ENCODE measurements at places on chromosomes 12 and 14.
A peak's percentile ranks its signal among the peaks of the same experiment; 100 is the strongest.

- no peak for DNase-seq
Measured at GRCh38 chr12:47614521-47614920, 91.3 kb downstream of the RPAP3 start.

GRCh38 chr14:99549684-99550083 lies 54.3 kb downstream of the CCDC85C start:
- DNase-seq, result no peak

- DNase-seq, result no peak
Measured at GRCh38 chr12:108213871-108214445, 84.9 kb downstream of the WSCD2 start.

DNA sequence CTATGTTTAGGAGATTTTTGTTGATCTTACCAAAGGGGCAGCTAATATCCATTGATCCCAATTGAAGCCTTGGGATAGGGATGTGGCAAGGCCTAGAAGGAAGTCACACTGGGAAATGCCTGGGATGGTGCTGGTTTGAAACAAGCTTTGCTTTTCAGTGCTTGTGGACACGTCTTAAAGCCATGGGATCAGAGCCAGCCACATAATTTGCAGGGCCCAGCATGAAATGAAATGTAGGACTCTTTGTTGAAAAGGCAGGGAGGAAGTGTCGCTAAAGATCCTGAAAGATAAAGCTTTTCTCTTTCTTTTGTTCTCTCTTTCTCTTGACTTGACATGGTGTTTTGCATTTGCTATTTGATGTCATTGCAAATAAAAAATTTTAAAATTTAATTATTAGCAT lies 5.0 kb downstream of the TTC9 start:
- no peak for DNase-seq

GRCh38 chr12:109130297-109131153 lies 14.1 kb downstream of the ACACB start:
- no peak for DNase-seq

GRCh38 chr12:104608998-104609397 lies 152.2 kb downstream of the CHST11 start:
- no peak for DNase-seq

- peak; percentile 49 for DNase-seq
Measured at GRCh38 chr12:78002878-78003277, 172.2 kb downstream of the NAV3 start.

- DNase-seq, result no peak
Measured at GRCh38 chr12:123410041-123410412, 26.1 kb downstream of the KMT5A start.

GRCh38 chr12:69338120-69338859 lies 9.9 kb upstream of the LYZ start:
- DNase-seq, result no peak

- peak; percentile 54 for DNase-seq
Measured at GRCh38 chr14:30058401-30058800, 130.8 kb upstream of the PRKD1 start.

DNA sequence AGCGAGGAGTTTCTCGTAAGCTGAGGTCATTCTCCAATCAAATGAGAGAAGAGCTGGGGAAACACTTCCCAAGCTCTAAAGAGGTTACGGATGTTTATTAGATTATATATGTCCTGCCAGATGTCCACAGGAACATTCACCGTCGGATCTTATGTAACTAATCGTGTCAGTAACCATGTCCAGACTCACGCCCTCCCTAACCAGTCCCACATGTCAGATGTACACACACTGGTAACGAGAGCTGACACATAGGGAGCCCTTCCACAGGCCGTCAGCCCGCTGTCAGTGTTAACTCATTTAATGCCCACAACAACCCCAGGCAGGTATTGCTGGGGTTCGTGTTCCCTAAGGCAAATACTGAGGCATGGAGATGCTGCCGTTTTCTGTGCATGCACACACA lies 223.7 kb upstream of the RTL1 start:
- no peak for DNase-seq

GRCh38 chr12:53758081-53758729 lies 6.4 kb upstream of the CISTR start:
- DNase-seq, result no peak

- DNase-seq, result no peak
Measured at GRCh38 chr12:6459004-6459337, 7.1 kb downstream of the TAPBPL start.

GRCh38 chr12:5856692-5857091 lies 88.4 kb downstream of the ANO2 start:
- DNase-seq, result no peak

DNA sequence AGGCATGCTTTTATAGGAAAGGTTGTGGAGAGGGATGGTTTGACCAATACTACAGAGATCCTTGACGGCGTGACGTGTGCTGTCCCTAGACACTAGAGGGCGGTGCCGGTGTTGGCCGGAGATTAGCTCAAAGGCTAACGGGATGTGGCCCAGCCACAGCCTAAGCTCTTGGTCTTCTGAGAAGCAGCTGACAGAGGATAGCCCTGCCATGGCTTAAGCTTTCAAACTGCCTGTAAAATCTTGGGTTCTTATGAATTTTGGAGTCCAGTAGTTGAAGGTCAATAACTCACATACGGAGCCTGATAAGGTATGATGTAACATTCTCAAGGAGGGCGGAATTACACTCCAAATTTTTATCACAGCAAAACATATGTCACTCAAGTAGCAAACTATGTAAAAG lies 515.7 kb upstream of the ATXN7L3B start:
- DNase-seq, result peak; percentile 35

- DNase-seq, result peak; percentile 83
Measured at GRCh38 chr14:90654831-90655276, 161.4 kb downstream of the TTC7B start.

- no peak for DNase-seq
Measured at GRCh38 chr14:90741682-90741946, 74.6 kb downstream of the TTC7B start.

DNA sequence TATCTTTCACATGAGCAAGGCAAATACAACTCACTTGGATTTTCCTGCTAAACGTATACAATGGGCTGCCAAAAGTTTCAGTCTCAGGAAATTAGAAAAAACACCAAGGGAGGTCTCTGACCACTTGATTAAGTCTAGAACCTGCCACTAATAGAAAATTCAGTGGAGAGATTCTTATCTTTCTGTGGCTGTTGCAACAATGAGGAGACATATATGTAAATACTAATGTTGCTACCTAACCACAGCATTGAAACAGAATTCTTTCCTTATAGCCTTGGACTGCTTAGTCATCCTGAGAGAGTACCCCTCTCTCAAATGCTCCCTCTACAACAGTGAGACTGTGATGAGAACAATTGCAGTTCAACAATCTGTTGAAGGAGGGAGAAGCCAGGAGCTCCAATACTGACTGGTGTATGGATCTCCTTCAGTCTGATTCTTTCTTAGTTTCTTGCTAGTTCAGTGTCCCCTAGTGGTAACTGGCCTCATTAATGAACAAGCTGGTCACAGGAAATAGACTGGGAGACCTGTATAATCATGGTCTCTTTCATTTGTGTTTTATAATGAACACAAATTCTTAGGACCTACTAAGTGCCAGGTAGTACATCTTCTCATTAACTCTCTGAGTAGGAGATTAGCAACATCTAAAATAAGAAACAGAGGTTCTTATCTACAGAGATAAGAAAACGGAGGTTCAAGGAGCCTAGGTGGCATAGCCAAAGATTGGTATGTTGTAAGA lies 164.5 kb downstream of the SLC38A4 start:
- DNase-seq, result peak; percentile 93

GRCh38 chr14:92646952-92647796 lies 101.3 kb downstream of the LGMN start:
- DNase-seq, result peak; percentile 86

DNA sequence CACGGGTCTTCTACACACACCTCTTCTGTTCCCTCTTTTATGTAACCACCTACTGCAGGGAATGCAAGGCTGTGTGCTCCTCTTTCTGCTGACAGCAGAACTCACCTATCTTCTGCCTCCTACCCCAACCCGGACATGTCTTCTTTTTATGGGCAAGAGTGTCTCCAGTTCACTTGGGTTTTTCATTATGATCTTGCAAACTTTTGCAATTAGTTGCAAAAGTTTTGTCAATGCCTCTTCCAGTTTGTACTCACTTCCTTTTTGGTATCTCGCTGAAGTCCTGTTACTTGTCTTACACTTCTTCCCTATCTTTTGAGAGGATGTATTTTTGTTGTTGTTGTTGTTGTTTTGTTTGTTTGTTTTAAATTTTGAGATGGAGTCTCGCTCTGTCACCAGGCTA lies 50.6 kb downstream of the DRAM1 start:
- no peak for DNase-seq

GRCh38 chr14:45252366-45253069 lies 484 bp downstream of the MIS18BP1 start:
- peak; percentile 22 for DNase-seq

DNA sequence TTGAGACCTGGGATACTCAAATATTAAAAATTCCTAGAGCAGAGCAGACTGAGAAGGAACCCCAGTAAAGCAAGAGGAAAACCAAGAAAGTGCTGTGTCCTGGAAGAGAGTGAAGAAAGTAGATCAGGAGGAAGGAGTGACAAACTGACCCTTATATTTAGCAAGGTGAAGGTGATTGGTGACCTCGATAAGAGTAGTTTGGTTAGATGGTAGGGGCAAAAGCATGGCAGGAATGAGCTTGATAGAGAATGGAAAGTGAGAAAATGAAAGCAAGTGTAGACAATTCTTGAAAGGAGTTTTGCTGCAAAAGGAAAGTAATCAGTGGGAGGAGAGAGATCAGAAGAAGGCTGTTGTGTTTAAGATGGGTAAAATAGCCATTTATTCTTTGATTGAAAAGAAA lies 51.1 kb downstream of the RASSF8 start:
- no peak for DNase-seq

DNA sequence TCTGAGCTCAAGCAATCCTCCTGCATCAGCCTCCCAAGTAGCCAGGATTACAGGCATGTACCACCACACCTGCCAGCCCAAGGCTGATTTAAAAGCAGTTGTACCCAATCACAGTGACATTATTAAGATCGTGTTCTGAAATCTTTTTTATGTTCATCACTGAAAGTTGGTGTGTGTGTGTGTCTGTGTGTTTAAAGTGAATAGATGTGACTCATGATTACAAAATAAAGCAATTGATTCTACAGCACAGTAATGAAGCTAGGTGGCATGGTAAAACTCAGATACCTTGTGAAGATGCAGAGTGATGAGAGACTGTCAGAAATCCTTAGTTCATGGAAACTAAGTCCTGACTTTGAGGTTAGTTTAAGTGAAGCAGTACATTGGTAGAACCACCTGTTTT lies 74.2 kb upstream of the ATP2B1 start:
- DNase-seq, result peak; percentile 52
